ENCODE measurements at places on chromosomes 6 and 20.

DNA sequence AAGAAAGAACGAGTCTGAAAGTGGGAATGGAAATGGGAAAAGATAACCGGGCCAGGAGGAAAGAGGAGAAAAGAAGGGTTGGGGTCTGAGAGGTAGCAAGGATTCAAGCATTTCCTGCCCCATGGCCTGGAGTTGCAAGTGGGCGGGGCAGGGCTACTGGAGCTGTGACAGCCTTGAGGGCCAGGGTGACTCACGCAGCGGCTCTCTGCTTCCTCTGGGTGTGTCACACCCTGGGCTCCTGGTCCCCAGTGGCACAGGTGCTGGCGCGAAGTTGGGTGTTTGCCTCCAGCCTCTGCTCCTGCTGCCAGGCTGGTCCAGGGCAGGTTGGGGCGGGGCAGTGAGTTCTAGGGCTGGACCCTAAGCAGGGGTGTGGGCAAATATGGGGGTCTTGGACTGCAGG is 3.3 kb upstream of the ULBP3 start:
- no peak for DNase-seq

DNA sequence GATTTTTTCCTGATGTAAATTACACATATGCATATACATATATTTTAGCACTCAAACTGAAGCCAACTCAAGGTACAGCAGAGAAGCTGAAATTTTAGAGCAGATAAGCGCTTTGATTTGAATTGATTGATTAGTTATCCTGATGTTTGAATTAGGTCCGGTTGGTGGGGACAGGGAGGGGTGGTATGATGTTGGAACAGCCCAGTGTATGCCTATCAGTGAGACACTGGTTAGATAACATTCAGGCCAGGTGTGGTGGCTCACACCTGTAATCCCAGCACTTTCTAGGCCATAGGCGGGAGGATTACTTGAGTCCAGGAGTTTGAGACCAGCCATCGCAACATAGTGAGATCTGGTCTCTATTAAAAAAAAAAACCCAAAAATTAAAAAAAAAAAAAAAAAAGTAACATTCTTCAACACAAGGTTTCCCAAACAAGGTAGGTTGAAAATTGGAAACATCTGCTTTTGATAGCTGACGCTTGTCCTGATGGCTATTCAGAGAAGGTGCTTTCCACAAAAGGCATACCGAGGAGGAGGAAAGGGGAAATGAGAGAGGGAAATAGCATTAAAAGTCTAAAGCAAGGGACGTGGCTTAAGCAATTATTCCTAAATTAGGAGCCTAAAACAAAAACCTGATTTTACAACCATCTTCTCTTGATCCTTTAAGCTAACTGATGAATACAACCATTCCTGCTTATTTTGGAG is 288.4 kb upstream of the JARID2 start:
- no peak for DNase-seq

DNA sequence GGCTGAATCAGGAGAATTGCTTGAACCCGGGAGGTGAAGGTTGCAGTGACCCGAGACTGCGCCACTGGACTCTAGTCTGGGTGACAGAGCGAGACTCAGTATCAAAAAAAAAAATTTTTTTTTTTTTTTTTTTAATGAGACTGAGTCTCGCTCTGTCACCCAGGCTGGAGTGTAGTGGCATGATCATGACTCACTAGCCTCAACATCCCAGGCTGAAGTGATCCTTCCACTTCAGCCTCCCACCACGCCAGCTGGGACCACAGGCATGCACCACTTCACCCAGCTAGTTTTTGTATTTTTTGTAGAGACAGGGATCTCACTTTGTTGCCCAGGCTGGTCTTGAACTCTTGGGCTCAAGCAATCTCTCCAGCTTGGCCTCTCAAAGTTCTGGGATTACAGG is 53.3 kb downstream of the MYO6 start:
- no peak for DNase-seq

- no peak for DNase-seq
Observed at GRCh38 chr6:92623431-92623830, 795.9 kb downstream of the EPHA7 start.

DNA sequence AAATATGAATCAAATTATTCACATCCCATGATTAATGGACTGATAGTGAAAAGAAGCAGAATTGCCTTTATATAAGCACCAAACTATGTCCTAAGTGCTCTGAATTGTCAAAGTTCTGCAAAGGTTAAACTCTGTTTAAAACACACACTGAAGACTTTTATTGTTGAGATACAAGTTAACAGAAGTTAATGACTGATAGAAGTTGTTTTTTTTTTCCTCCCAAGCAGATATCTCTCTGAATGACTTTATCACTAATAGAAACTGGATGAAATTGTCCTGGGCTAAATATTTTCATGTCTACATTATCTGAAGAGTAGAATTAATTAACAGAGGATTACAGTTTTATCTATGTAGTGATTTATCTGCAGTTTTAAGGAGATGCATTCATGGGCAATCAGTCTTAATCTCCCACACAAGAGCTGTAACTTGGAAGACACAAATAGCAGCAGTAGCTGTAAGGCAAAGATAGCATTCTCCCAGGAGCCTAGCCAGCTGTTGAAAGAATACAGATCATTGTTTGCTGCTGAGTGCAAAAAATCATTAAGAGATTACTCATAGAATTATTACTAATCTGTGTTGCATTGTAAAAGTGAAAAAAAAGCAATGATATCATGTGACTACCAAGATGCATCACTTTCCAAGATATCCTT is 49.9 kb downstream of the BMP5 start:
- DNase-seq = no peak

DNA sequence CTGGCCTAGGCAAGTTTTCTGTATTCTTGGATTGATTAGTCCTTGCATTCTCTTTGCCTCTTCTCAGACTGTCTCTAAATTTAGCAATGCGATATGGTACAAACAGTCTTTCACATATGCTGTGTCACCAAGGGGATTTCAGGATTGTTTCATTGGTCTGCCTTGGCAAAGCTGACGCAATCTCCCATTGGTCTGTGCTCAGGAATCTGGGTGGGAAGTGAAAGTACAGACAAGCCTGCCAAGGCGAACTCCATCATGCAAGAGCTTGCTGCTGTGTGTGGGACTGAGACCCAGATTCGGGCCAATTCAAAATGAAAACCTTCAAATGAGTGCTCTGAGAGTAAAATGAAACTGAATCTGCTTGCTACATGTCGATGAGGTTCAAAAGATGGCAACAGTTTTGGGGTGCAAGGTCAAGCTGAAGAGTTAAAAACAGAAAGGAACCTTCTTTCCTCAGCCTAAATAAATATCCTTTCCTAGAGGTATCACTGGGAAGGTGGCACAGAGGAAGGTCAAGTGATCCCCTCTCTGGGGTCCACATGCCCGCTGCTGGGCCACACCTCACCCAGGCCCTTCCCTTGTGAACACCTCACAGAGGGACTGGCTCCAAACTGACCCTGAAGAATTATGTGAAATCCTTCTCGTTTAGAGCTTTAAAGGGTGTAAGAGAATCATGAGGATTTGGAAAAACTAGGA is 198.8 kb upstream of the PREP start:
- DNase-seq = no peak

- DNase-seq = no peak
Observed at GRCh38 chr20:9160331-9160730, 91.4 kb downstream of the PLCB4 start.
